ENCODE measurements at places on chromosomes 7 and 10.

DNA sequence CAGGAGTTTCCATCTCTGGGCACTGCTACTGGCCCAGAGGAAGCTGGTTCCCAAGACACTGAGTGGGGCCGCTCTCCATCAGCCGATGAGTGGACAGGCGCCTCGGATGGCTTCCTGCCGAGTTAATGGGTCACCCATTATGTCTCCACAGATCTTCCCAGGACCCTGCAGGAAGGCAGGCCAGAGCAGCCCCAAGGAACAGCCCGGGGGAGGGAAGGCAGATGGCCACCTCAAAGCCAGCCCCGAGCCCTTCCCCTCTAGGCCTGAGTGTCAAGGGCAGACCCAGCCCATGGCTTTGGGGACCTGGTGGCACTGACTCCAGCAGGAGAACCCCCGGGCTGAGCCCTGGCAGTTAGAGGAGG, 3.4 kb upstream of the LFNG start:
- DNase-seq = no peak

- DNase-seq = no peak
These were observed 182.9 kb downstream of the DOCK4 start for GRCh38 chr7:112023282-112023681.

DNA sequence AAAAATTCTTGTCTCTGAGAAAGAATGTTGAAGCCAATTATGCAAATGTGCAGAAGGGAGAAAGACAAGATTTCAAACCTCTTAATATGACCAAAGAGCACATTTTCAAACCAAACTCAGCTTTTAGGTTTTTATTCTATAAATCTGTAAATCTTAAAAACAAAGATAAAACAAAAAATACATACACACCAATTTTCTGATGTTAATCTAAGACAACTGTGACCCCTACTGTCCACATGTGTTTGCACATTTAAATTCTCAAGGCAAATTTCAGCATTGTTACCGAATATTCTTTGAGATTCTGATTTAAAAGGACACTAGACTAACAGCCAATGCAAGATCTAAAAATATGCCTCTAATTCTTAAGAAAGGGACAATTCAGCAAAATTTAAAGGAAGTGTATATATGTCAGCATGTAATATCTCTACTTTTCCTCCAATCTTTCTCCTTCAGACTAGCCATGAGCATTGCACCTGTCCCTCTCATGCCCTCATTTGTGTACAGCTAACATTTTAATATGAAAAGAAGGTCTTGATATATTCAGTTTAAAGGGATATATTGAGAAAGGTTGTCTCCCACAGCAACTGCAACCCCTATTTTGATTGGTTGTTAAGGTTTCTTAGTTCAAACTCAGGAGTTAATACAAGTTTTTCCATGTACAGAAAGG, 417.9 kb downstream of the IPMK start:
- no peak for DNase-seq

GRCh38 chr10:74925708-74926107, 99.3 kb downstream of the KAT6B start:
- no peak for DNase-seq

DNA sequence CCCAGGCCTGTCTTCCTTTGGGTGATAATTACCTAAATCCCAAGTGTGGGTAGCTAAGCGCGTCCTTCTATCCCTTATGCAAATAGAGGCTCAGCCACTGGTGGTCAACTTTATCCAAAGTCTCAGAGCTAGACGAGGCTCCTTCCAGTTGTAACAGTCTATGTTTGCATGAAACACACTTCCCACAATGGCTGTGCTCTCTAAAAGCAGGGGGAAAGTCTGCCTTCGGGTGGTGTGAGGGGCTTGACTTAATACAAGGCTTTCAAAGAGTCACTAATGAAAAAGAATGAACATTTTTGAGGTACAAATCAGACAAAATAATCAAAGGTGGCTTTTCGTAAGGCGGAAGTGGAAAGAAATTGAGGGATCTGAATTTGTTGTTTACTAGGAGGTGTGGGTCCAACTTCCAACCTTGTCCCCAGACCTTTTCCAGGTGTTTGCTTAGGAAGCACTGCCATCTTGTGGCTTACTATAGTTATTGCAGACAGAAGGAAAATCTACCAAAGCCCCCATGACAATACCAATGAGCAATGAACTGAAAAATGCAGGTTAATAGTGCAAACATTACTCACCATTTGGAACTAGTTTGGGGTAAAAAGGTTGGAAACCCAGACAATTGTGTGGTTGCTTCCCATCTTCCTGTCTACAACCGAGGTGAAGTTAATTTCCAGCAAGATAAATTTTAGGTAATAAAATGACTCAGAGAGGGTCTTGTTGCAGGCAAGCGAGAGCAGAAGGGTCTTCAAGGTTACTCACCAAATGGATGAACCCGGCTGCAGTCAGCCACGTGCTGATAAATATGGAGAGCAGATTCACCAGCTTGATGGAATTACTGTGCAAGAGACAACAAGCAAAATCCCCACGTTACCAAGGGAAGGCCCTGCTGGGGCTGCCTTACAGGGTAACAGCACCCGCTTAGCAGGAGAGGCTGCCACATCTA, 525.7 kb downstream of the KCNMA1 start:
- no peak for DNase-seq

Measured in GF-D8 (cell line).